ENCODE measurements at places on chromosomes 3 and 15. TPM values are rescaled to one million over a fixed set of nuclear protein-coding genes. Genes with fewer than 3 reads are reported as not detected.

IL17RB gene
- total RNA-seq, result 1.8 TPM

MINAR1 gene
- 0.23 TPM for total RNA-seq

NAALADL2 gene
- total RNA-seq, result 22.2 TPM

PLA2G4F gene
- total RNA-seq, result 0.12 TPM

CFAP91 gene
- 9.6 TPM for total RNA-seq

KLF15 gene
- total RNA-seq, result 44.3 TPM

GABRB3 gene
- 0.60 TPM for total RNA-seq

IQCH gene
- 1.7 TPM for total RNA-seq

ADPRH gene
- total RNA-seq, result 3.7 TPM

DNA sequence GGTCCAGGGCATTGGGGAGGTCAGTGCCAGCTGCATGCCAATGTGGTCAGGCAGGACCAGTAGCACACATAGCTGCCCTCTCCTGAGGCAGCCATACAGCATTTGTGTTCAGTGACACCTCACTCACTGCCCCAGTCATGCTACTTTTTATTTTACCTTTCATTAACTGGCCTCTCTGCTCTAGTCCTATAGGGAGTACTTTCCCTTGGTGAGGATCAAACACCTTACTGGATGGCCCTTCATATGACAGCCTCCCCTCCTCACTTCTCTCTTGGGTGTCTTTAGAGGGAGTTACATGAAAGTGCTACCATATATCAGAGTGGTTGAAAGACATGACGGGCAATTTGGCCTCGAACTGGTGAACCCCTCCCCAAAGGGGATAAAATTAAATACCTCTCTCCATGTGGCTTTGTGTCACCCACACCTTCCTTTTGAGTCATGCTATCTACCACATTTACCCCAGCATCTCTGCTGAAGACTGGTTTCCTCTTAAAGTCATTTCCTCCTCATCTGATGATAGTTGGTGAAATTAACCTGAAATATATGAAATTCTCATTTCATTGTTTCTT lies 17.6 kb downstream of the RLBP1 start:
- no peaks in the 10 kb centered on the region for H3K36me3 ChIP-seq
- DNase-seq, result no peak
- no peaks in the 10 kb centered on the region for H3K27me3 ChIP-seq
- no peak overlapping the region for H3K4me3 ChIP-seq
- no peaks in the 10 kb centered on the region for H3K4me1 ChIP-seq

DNA sequence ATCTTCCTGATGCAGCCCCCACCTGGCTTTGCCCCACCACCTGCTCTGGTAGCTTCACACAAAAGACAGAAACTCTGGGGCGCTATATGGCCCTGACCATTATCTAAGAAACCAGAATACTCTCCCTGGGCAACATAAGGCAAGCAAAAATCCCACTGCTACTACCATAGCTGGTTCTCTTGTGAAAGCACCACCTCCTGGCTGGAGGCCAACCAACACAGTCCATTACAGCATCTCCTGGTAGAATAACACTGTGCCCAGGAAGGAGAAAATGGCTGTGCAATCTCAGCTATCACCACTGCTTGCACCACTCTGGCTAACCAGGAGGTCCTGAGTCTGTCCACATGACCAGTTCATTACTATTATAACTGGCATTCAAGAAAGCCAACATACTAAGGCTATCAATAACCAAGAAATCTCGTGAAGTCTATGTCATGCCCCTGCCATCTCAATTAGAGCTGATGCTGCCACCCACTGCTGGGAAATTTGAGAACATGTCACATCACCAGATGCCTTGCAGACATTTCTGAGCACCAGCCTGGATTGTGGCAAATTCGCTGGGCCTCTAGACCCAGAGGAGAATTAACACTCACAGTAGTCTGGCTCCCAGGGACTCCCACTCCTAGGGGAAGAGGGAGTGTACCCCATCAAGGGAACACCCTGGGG lies 1114.8 kb downstream of the ROBO2 start:
- no peak overlapping the region for H3K27ac ChIP-seq
- H3K4me1 ChIP-seq, result no peaks in the 10 kb centered on the region
- H3K27me3 ChIP-seq, result no peaks in the 10 kb centered on the region
- no peaks in the 10 kb centered on the region for H3K36me3 ChIP-seq

DNA sequence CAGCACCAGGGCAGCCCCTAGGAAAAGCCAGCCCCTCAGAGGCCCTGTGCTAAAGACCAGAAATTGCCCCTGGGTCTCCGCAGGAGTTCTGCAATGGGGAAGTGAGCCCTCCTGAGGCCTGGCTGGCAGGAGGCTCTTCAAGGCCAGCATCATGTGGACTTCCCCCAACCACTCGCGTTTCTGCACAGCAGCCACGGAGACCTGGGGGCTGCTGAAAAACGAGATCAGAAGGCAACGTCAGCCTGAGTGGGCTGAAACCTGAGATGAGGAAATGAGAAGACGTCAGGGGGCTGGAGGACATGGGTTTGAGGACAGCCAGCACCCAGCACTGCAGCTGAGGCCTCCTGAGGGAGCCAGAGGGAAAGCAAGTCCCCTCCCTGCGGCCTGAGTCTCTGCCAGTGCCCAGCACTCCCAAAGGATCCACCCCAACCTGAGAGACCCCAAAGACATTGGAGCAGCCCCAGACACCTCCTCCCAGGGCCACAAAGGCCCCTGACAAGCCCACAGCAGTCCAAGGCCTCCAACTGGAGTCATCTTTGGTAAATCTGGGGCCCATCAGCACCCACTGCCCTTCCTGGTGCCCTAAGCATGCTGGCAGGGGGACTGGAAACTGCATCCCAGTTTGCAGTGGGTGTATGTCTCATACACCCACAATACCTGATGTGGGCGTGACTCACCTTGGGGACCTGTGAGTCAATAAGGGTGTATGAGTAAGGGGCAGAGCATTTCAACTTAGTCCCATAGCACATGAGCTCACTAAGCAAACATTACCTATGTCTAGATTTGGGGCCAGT lies 29.2 kb upstream of the CYP11A1 start:
- H3K4me3 ChIP-seq, result no peak overlapping the region
- no peak for DNase-seq

DNA sequence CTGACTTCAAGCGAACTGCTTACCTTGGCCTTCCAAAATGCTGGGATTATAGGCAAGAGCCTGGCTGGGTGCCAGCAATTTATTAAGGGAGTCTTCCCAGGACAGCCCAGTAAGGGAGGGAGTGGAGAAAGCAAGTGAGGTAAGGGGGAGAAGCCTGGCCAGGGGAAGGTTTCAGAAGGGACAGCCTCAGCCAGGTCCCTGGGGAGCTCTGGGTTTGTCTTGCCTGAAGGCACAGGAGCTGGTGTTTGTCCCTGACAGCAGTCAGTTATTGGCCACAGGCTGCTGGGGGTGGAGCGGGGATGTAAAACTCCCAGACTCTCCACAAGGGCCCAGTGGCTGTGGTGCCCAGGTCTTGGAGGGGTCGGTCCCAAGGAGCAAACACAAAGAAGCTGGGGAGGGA lies 33.0 kb upstream of the CDCP1 start:
- no peaks in the 10 kb centered on the region for H3K4me1 ChIP-seq
- H3K27me3 ChIP-seq, result no peaks in the 10 kb centered on the region
- DNase-seq, result no peak
- H3K36me3 ChIP-seq, result no peaks in the 10 kb centered on the region

GRCh38 chr3:105837947-105838346 lies 30.9 kb downstream of the CBLB start:
- H3K27ac ChIP-seq, result no peak overlapping the region
- H3K27me3 ChIP-seq, result no peaks in the 10 kb centered on the region
- H3K4me3 ChIP-seq, result no peak overlapping the region
- H3K4me1 ChIP-seq, result peaks cover 8% of the 10 kb centered on the region
- DNase-seq, result no peak
- no peaks in the 10 kb centered on the region for H3K36me3 ChIP-seq

- DNase-seq, result peak; percentile 3
- H3K36me3 ChIP-seq, result no peaks in the 10 kb centered on the region
- no peak within 1 kb of the TSS for H3K4me3 ChIP-seq
- no peak within 1 kb of the TSS for H3K27ac ChIP-seq
Measured at GRCh38 chr3:126558336-126559071, at the start of gene C3orf22. TSS of gene C3orf22 (minus strand) at chr3:126558932. CDS start at chr3:126553390, 5,542 bp downstream.

DNA sequence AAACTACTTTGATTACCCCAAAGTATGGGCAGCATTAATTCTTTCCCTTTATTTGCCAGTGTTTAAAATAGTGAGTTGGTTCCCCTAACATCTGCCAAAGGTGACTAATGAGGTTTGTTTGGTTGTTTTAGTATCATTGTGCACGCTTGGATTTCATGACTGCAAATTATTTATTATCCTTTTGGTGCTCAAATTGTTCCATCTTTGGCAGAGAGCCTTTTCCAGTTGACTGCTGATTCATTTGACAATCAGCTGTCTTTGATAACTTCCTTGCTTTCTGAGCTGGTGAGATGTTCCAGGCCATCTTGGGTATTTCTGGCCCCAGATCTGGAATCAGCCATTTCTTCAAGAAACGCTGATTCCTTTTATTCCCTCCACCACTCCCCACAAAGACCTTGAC lies 8.9 kb downstream of the DLEC1 start:
- no peaks in the 10 kb centered on the region for H3K36me3 ChIP-seq
- no peak overlapping the region for H3K27ac ChIP-seq
- DNase-seq, result no peak
- no peak overlapping the region for H3K4me3 ChIP-seq
- no peaks in the 10 kb centered on the region for H3K4me1 ChIP-seq
- H3K27me3 ChIP-seq, result no peaks in the 10 kb centered on the region

DNA sequence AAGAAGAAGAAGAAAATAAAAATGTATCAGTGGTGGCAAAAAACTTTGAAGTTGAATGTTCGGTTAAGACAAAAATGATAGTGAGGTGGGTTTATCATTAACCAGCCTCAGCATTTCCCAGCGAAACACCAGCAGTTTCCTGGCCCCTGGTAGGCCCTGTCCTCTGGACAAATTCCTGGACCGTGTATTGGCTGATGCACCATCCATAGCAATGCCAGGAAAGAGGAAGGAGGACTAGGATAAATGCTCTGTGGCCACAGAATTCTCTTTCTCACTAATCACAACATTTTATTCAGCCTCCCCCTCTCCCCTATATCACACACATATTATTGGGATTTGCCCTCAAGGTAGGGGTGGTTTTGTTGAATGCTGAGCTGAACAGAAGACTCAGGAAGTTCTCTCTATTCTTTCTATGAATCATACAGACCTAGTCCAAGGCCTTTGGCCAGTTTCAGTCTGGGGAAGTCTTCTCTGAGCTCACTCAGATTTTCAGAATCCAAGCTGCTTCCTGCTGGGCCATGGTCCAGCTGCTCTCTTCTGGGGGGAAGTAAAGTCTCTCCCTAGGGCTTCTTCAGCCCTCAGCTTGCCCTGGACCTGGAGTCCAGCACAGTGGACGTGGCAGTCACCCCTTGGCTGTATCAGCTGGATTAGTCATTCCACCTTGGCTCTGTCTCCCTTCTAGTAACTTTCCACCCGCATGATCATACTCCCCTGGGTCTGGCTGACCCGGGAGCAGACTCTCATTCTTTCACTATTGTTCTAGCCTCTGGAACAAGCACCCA lies 27.6 kb downstream of the SLC28A1 start:
- H3K27me3 ChIP-seq, result no peaks in the 10 kb centered on the region
- H3K27ac ChIP-seq, result peak overlapping the region; percentile 11
- H3K4me3 ChIP-seq, result no peak overlapping the region
- H3K36me3 ChIP-seq, result no peaks in the 10 kb centered on the region
- H3K4me1 ChIP-seq, result peaks cover 23% of the 10 kb centered on the region

DNA sequence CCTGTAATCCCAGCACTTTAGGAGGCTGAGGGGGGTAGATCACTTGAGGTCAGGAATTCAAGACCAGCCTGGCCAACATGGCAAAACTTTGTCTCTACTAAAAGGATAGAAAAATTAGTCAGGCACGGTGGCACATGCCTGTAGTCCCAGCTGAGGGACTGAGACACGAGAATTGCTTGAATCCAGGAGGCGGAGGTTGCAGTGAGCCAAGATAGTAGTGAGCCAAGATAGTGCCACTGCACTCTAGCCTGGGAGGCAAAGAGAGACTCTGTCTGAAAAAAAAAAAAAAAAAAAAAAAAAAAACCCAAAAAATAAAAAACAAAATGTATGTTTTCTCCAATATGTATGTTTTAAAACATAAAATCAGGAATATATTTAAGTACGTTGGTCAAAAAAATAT lies 16.3 kb downstream of the TARS3 start:
- no peaks in the 10 kb centered on the region for H3K27me3 ChIP-seq
- no peaks in the 10 kb centered on the region for H3K36me3 ChIP-seq
- no peaks in the 10 kb centered on the region for H3K4me1 ChIP-seq

DNA sequence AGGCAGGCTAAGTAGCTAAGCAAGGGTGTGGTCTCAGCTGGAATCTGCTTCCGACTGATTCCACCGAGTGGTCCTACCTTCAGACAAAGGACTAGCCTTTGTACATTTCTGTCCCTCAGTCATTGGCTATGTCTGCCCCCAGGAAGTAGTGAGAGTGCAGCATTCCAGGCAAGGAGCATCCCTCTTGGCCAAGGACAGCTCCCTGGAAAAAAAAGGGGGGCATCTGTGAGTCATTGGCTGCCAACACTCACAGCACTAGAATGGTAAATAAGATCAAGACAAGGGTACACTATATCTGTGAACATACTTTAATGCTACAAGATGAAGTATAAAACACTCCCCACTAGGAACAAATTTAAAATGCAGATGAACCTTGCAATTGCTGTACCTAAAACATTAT lies 66.8 kb downstream of the STAC start:
- no peak overlapping the region for H3K27ac ChIP-seq
- DNase-seq, result no peak
- no peak overlapping the region for H3K4me3 ChIP-seq
- H3K36me3 ChIP-seq, result no peaks in the 10 kb centered on the region

- H3K4me3 ChIP-seq, result no peak overlapping the region
- H3K4me1 ChIP-seq, result no peaks in the 10 kb centered on the region
- DNase-seq, result no peak
- H3K36me3 ChIP-seq, result no peaks in the 10 kb centered on the region
Measured at GRCh38 chr3:54087581-54088410, 34.6 kb upstream of the CACNA2D3 start.

- no peak overlapping the region for H3K27ac ChIP-seq
- H3K36me3 ChIP-seq, result no peaks in the 10 kb centered on the region
- H3K4me1 ChIP-seq, result peaks cover 1% of the 10 kb centered on the region
- no peak for DNase-seq
- no peaks in the 10 kb centered on the region for H3K27me3 ChIP-seq
Measured at GRCh38 chr3:61679026-61679425, 117.7 kb downstream of the PTPRG start.

GRCh38 chr15:100111125-100112060 lies 230.4 kb downstream of the ADAMTS17 start:
- H3K27me3 ChIP-seq, result no peaks in the 10 kb centered on the region
- no peaks in the 10 kb centered on the region for H3K36me3 ChIP-seq
- H3K4me3 ChIP-seq, result no peak overlapping the region

- H3K27ac ChIP-seq, result no peak overlapping the region
- no peak for DNase-seq
- H3K27me3 ChIP-seq, result no peaks in the 10 kb centered on the region
- H3K4me3 ChIP-seq, result no peak overlapping the region
- no peaks in the 10 kb centered on the region for H3K36me3 ChIP-seq
- H3K4me1 ChIP-seq, result no peaks in the 10 kb centered on the region
Measured at GRCh38 chr3:12227833-12228232, 61.0 kb upstream of the PPARG start.

DNA sequence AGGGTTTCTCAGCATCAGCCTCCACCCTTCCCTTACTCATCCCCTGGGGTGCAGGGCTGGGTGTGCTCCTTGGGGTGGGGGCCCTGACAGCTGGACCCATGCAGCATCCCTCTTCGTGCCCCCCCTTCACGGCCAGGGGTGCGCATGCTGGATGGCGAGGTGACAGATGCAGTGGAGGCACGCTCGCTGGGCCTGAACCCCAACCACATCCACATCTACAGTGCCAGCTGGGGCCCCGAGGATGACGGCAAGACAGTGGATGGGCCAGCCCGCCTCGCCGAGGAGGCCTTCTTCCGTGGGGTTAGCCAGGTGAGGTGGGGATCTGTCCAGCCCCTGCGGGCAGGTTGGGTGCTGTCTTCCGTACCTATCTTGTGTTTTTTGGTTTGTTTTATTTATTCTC lies 6.3 kb upstream of the FES start:
- H3K4me1 ChIP-seq, result peaks cover 4% of the 10 kb centered on the region
- no peak overlapping the region for H3K4me3 ChIP-seq
- H3K27ac ChIP-seq, result no peak overlapping the region
- no peaks in the 10 kb centered on the region for H3K27me3 ChIP-seq
- no peak for DNase-seq
- H3K36me3 ChIP-seq, result no peaks in the 10 kb centered on the region

Measured in ovary (tissue), 10 donors.